Activated CD8-positive, alpha-beta memory T cell treated with anti-CD3 and anti-CD28 coated beads, Interleukin-2, amount 10 ng/mL, durations not matched to agents 7 days and 5 days (primary cell): ENCODE measurements at places on chromosomes 13 and 19.

DNA sequence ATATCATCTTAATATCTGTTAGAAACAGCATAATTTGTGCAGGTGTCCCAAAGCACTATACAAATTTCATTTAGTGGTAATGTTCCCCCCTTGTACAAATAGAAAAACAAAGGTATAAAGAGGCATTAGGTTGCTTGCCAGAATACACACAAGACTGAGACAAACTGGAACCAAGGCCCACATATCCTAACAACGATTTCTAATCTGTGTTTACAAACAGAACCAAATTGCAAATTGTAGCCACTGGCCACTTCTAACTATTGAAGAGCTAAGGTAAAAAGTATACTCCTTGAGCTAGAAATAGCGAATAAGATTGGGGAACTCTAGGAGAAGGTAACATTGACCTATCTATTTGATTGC, 526.1 kb downstream of the KLF12 start:
- no peak overlapping the region for H3K4me3 ChIP-seq
- DNase-seq: no peak
- H3K36me3 ChIP-seq: no peaks in the 10 kb centered on the region
- no peaks in the 10 kb centered on the region for H3K27me3 ChIP-seq

GRCh38 chr19:17951157-17951989, 15.5 kb upstream of the KCNN1 start:
- no peak for DNase-seq
- no peak overlapping the region for H3K4me3 ChIP-seq
- peaks cover 33% of the 10 kb centered on the region for H3K4me1 ChIP-seq
- H3K27ac ChIP-seq: no peak overlapping the region
- H3K36me3 ChIP-seq: no peaks in the 10 kb centered on the region

DNA sequence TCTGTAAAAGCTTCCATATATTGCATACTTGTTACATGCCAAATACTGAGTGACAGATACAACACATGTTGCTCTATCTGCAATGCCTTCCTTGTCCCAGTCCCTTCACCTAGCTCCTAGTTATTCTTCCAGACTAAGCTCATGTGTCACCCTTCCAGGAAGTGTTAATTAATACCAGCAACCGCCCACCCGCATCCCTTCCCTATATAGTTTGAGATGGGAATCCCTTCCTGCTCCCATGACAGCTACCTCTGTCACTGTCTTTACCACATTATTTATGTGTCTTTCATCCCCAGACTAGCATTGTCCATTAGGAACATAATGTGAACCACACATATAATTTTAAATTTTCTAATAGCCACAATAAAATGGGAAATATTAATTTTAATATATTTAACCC, 49.5 kb upstream of the FRY start:
- no peak for DNase-seq
- H3K4me1 ChIP-seq: no peaks in the 10 kb centered on the region
- peaks cover 2% of the 10 kb centered on the region for H3K27me3 ChIP-seq
- H3K4me3 ChIP-seq: no peak overlapping the region
- H3K27ac ChIP-seq: no peak overlapping the region

GRCh38 chr19:53600217-53600616, 31.6 kb upstream of the DPRX start:
- H3K27me3 ChIP-seq: no peaks in the 10 kb centered on the region
- no peak for DNase-seq

GRCh38 chr13:31172535-31172934, 10.8 kb upstream of the HSPH1 start:
- no peak overlapping the region for H3K4me3 ChIP-seq
- H3K4me1 ChIP-seq: peaks cover 23% of the 10 kb centered on the region
- H3K36me3 ChIP-seq: no peaks in the 10 kb centered on the region
- DNase-seq: no peak
- no peak overlapping the region for H3K27ac ChIP-seq
- H3K27me3 ChIP-seq: peaks cover 10% of the 10 kb centered on the region

- no peaks in the 10 kb centered on the region for H3K27me3 ChIP-seq
- H3K27ac ChIP-seq: no peak overlapping the region
- no peak overlapping the region for H3K4me3 ChIP-seq
- no peak for DNase-seq
- H3K36me3 ChIP-seq: peaks cover 26% of the 10 kb centered on the region
- H3K4me1 ChIP-seq: peaks cover 32% of the 10 kb centered on the region
Observed at GRCh38 chr19:36058481-36059179, 3.9 kb downstream of the WDR62 start.

- H3K27me3 ChIP-seq: no peaks in the 10 kb centered on the region
- no peak overlapping the region for H3K4me3 ChIP-seq
- H3K4me1 ChIP-seq: no peaks in the 10 kb centered on the region
- H3K27ac ChIP-seq: no peak overlapping the region
- no peak for DNase-seq
- no peaks in the 10 kb centered on the region for H3K36me3 ChIP-seq
Observed at GRCh38 chr13:79904581-79904980, 423.6 kb downstream of the NDFIP2 start.

- H3K4me3 ChIP-seq: no peak overlapping the region
- no peaks in the 10 kb centered on the region for H3K4me1 ChIP-seq
- no peak overlapping the region for H3K27ac ChIP-seq
- peaks cover 2% of the 10 kb centered on the region for H3K36me3 ChIP-seq
- H3K27me3 ChIP-seq: no peaks in the 10 kb centered on the region
Observed at GRCh38 chr19:37943480-37943879, 36.5 kb downstream of the SIPA1L3 start.
